NCI-H2227 treated with DMSO at 0.1 percent for 48 hours (cell line): ENCODE measurements at places on chromosomes 7 and 10.

- no peak for DNase-seq
Observed at GRCh38 chr10:34444223-34445183, 370.6 kb downstream of the PARD3 start.

DNA sequence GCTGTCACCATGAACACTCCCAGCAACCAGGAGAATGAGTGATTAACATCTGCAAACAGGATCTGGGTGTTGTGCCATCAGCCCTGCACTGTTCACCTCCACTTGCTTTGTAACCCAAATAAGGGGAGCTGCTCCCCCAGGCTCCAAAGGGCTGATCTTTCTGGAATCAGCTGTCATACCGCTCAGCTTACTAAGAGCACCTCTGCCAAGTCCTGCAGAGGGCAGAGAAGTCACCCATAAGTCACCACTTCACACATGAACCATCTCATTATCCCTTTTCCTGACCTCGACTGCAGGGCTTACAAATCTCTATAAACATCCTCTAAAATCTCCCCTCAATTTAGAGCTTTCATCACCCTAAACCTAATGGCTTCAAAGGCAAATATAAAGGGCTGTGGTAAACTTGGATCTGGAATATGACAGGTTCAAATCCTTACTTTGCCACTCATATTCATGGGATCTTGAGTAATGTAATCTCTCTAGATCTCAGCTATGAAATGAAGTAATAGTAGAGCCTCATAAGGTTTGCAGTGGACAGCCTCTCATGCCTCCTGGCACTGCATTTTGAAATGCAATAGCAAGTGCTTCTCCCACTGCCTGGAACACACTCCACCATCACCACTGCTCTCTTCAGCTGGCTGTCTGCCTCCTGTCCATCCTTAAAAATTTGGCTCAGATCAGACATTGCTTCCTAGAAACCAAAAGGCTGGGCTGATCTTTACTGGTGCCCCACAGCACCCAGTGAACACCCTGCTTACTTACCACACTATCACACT, 38.8 kb downstream of the ERLIN1 start:
- no peak for DNase-seq

DNA sequence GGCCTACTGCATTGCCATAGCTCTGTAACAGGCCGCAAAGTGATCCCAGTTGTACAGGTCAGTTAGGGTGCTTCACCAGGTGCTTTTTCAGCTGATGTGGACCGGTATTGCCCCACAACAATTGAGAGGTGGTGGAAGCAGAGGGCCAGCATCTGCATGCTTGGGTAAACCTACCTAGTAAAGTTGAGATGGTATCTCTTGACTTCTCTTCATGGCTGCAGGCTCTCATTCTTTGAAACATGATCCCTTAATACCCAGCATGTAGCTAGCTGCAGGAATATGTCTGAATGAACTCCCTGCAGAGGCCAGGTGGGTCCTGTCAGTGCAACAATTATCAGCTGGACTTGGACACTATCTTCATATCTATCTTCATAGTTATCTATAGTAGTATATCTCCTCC, 60.7 kb upstream of the CCDC6 start:
- DNase-seq, result no peak

DNA sequence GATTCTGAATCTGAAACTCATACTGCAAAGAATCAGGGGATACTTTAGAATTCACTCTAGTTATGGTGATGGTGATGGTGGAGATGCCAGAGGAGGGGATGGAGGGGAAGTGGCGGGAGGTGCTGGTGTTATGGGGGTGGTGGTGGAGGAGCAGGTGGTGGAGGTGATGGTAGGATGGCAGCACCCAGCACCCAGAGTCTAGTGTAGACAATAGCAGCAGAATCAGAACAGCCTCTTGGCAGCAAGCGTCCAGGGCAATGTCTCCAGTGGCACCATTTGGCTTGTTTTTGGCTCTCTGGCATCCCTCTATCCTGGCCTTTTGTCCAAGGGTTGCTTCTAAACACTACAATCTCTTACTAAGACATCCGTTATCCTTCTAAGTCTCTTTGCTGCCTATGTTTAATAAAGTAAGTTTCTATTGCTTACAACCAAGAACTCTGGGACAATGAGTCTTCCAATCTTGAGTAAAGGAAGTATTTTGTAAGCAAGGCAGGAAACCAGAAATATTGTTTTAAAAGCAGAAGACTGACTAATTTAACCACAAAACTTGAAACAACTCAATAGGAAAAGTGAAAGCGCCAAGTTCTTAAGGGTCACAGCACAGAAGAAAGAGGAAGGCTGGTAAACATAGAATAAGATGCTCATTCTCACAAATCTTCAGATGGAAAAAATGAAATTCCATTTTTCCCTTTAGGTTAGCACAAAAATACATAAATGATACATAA, 42.4 kb upstream of the GDF10 start:
- DNase-seq, result no peak

DNA sequence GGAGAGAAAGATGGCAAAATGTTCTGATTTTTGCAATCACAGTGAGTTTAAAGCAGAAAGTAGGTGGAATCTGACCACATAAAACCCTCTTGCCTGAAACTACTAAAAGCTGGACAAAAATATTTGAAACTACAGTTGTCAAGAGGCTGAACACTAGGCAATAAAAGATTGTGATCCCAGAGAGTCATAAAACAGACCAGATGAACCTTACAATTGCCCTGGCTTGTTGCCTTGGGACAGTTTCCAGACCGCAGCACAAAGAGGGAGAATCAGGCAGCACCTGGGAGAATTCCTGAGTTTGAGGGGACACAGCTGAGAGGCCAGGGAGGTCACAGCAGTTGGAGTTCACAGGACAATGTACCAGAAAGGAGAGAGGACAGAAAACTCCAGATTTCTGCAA, 107.3 kb upstream of the NANOS1 start:
- DNase-seq, result no peak

- DNase-seq, result no peak
Observed at GRCh38 chr7:155448632-155449007, 9.3 kb upstream of the EN2 start.

DNA sequence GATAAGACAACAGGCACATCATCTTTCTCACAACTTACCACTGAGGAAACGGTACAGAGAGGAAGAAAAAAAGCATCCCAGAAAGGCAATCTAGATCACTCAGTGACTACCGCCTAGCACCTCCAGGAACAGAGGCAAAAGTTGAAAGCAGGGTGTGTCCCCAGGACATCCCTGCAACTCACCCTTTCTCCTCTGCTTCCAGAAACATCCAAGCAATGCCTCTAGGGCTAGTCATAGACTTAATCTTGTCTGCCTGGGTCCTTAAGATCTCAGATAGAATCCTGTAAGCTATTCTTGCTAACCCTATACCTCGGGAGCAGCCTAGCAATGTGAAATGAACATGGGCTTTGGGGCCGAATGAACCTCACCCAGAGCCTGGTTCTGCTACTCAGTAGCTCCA, 18.8 kb upstream of the PDCD4 start:
- DNase-seq, result no peak

- peak; percentile 32 for DNase-seq
Observed at GRCh38 chr7:113710310-113711096, 208.3 kb downstream of the PPP1R3A start.

DNA sequence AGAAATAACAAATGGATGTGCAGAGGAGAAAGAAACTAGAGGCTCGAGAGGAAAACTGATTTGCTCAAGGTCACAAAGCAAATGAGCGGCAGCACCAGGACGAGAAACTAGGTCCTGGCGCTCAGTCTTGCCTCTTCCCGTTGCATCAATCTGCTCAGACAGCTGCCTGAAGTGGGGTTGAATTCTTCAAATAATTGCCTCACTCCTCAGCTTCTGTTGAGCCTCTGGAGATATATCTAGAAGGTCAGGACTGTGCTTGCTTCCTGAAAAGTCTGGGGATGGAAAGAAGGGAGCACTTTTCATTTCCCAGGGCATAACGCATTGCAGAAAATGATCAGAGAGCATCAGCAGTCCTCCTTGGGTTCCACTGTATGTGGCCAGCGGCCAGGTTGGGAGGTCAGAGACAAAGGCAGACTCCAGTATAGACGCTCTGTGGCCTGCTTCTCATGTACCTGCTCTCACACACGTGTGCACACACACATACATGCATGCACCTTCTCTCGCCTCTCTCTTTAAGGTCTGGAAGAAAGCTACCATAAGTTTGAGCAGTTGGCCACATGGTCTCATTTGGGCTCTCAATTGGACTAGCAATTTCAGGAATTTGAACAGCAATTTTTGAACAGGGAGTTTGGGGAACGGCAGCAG, 83.7 kb upstream of the DUSP5 start:
- no peak for DNase-seq

DNA sequence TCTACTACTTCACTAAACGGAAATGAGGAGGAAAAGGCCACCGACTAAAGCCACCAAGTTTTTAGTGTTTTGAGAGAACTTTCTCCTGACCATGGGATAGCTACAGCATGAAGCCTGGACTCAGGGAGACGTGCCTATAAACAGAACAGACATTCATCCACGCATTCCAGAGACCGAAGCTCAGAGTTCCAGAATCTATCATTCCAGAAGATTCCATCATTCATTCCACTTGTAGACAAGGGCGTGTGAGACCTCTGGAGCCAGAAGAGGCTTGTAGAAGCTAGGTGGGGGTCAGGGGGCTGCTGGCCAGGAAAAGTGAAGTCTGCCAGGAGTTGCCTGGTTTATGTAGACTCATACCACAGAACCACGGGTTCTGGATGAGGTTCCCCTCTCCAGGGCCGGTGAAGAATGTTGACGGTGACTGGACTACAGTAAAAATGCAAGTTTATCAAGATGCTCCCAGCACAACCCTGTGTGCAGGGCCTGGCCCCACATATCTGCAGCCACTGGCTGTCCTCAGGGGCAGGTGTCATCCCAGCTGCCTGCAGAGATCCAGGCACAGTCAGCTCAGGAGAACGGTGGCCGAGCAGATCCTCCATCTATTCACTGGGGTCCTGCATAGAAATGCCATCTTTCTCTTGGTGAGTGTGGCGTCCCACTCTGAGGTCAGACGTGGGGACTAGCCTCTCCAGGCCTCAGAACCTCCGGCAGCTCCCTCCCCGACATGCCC, 215.7 kb downstream of the USP6NL start:
- no peak for DNase-seq

DNA sequence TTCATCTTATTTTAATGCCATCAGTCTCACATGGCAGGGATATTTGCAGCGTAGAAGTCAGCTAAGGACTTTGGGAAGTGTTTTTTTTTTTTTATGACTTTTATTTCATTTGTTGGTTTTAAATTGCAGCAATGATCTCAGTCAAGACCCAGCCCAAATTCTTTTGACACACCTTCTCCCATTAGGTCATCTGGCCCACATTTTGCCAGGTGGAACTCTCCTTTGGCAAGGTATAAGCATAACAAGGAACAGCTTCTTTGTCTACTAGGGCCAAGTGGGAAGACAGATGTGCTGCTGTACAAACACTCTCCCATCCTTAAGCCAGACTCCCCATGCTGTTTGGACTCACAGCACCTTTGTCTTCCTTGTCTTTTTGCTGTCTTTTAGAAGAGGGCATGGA, 41.8 kb downstream of the PLEKHA8 start:
- DNase-seq, result no peak

GRCh38 chr7:147044941-147045340, 928.3 kb downstream of the CNTNAP2 start:
- DNase-seq, result no peak

DNA sequence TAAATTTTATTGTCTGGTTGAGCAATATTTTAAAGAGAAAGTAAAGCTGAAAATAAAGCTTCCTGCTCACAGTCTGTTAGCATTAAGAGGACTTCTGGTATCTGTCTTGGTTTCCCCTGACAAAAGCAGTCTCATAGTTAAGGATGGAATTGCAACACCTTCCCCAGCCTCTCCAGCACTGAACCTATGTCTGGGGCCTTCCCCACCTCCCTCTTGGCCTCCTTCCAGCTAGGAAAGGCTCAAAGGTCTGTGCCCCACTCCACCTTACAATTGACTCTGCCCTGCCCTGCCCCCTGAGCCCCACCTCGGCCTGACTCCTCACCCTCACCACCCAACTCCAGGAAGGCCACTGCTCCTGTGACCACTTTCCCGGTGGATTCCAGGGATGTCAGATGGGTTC, 33.2 kb downstream of the COL17A1 start:
- DNase-seq, result no peak

DNA sequence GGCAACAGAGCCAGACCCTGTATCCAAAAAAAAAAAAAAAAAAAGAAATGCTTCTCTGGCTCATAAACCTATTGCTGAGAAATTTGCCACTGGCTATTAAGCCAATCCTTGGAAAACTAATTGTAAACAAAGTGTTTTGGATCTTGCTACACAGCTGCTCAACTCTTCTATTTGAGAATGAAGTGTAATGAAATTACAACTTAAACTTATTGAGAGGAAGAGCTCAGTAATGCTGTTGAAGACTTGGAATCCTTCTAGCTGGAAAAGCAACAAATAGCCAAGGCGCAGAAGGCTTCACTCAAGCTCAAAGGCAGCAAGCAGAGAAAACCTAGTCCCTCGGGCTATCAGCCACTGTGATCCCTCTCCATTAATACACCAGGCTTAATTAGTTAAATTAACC, 99.6 kb upstream of the ZNF438 start:
- DNase-seq, result no peak

GRCh38 chr7:55178863-55179773, 160.3 kb downstream of the EGFR start:
- DNase-seq, result no peak

DNA sequence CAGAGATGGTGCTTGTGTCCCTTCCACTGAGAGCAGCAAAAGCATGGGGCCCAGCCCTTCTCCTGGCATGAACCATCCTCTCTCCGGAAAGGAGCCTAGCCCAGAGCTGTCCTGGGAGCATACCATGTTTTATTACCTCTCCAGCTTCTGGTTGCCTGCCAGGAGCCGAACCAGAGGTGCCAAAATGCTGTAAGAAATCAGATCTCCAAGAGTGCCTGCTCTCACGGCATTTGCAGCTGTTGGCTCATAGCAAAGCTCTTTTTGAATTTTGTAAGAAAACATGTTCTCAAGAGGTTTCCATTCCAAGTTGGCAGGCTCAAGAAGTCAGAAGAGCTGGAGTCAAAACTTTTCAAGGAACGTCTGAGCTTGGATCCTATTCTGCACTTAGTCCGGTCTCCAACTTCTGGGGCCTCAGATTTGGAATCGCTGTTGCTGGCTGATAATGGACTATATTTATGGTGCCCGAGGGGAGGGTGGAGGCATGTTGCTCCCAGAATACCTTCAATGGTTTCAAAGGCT, 211.7 kb upstream of the MKI67 start:
- DNase-seq, result no peak

GRCh38 chr7:99041526-99041925, 102.4 kb downstream of the SMURF1 start:
- DNase-seq, result no peak

DNA sequence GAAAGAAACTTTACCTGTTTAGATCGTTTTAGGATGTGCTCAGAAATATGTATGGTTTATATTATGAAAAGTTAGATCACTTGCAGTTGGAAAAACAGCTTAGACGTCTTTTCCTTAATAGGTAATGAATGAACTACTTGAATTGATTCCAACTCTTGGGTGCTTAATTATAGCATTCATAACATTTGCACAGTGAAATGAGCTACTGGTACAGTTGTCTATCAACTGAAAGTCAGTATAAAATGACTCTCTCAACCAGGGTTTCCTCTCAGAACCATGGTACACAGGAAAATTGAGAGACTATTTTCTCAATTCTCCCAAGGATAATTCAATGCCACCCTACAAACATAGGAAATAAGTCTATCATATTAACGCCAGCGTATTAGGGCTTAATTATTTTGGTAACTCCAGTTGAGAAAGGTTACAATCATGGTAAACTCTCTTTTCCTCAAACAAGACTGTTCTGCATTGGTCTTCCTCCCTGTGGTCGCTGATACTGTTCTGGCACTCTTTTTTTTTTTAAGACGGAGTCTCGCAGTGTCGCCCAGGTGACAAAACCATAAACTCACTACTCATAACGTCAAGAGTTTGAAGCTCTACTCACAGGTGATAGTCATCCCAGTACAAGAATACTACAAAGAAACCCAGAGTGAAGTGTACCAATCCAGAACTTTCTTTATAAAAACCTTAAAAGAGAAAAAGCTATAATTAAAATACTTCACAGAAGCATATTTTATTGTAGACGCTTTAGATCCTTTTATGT, 2.0 kb downstream of the ANLN start:
- no peak for DNase-seq
